Astrocyte (in vitro differentiated cells and primary cell): ENCODE measurements at places on chromosomes 4 and X. TPM values are rescaled to one million over a fixed set of nuclear protein-coding genes. Genes with fewer than 3 reads are reported as not detected.
A peak's percentile ranks its signal among the peaks of the same experiment; 100 is the strongest.

The NPY1R gene
- total RNA-seq = 1.1 TPM in 2 replicates

- no peaks in the 10 kb centered on the region for H3K36me3 ChIP-seq
- peak overlapping the region; percentile 38 for H3K27ac ChIP-seq
- peaks cover 6% of the 10 kb centered on the region for H3K4me1 ChIP-seq
- DNase-seq = peak; percentile 25
Measured at GRCh38 chr4:39699687-39700409, 1.9 kb downstream of the UBE2K start.

The P2RY4 gene
- 0.18 TPM in 1 of 2 replicates, not detected in the other for total RNA-seq

DNA sequence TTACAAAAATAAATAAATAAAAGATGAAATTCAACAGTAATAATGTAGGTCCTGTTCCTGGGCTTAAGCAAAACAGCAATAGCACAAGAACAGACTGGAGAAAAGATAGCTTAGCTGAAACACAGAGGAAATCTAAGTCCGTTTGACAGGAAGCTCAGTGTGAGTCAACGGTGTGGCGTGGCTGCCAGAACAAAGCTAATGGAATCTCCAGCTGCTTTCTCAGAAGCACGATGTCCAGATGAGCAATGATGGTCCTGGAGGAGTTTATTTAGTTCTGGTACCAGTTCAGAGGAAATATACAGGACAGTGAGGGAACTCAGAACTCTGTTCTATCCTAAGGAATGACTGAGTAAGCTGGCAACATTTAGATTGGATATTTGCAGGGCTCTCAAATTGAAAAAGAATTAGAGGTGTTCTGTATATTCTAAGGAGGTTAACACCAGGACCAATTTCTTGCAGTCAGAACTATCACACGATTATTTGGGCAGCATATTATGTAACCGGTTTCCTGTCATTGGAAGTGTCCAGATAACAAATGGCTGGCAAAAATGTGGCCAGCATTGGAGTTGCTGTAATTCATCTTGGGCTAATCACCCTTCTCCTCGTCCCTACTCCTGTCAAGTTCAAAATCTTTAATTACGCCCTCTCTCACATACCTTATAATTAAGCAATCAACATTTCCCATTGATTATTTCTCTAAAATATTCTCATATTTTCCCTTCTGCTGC lies 12.7 kb downstream of the GAB3 start:
- no peaks in the 10 kb centered on the region for H3K27me3 ChIP-seq
- H3K36me3 ChIP-seq = no peaks in the 10 kb centered on the region

- no peak overlapping the region for H3K27ac ChIP-seq
- DNase-seq = no peak
- no peaks in the 10 kb centered on the region for H3K36me3 ChIP-seq
- no peaks in the 10 kb centered on the region for H3K4me1 ChIP-seq
- no peak overlapping the region for H3K4me3 ChIP-seq
- no peaks in the 10 kb centered on the region for H3K27me3 ChIP-seq
Measured at GRCh38 chr4:80500613-80501012, 165.1 kb downstream of the CFAP299 start.

GRCh38 chrX:15607067-15607466 lies 6.3 kb upstream of the ACE2 start:
- no peak for DNase-seq
- H3K36me3 ChIP-seq = no peaks in the 10 kb centered on the region
- H3K4me3 ChIP-seq = no peak overlapping the region
- no peaks in the 10 kb centered on the region for H3K27me3 ChIP-seq
- H3K4me1 ChIP-seq = no peaks in the 10 kb centered on the region
- H3K27ac ChIP-seq = no peak overlapping the region

- H3K36me3 ChIP-seq = no peaks in the 10 kb centered on the region
- H3K27ac ChIP-seq = no peak overlapping the region
- no peak for DNase-seq
- H3K27me3 ChIP-seq = no peaks in the 10 kb centered on the region
- H3K4me3 ChIP-seq = no peak overlapping the region
- peaks cover 6% of the 10 kb centered on the region for H3K4me1 ChIP-seq
Measured at GRCh38 chr4:183094393-183095198, 4.5 kb upstream of the WWC2 start.

DNA sequence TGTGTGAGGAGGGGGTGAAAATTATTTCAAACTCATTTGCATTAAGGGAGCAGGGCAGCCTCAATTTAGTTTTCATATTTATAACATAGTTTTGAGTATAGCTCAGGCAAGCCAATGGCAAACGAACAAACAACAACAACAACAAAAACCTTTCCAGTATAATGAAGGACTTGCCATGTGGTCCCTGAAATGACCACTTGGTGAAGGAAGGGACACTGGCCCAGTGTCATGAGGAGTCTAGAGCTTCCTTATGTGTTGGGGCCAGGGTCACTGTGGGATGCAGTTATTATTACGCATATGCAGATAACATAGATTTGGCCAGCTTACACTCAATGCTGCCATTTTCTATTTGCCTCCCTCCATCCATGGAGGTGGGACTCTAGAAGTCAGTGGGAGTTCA lies 23.3 kb downstream of the NKX3-2 start:
- peaks cover 5% of the 10 kb centered on the region for H3K4me1 ChIP-seq
- no peak overlapping the region for H3K27ac ChIP-seq
- peaks cover 65% of the 10 kb centered on the region for H3K27me3 ChIP-seq
- H3K36me3 ChIP-seq = no peaks in the 10 kb centered on the region
- H3K4me3 ChIP-seq = no peak overlapping the region

DNA sequence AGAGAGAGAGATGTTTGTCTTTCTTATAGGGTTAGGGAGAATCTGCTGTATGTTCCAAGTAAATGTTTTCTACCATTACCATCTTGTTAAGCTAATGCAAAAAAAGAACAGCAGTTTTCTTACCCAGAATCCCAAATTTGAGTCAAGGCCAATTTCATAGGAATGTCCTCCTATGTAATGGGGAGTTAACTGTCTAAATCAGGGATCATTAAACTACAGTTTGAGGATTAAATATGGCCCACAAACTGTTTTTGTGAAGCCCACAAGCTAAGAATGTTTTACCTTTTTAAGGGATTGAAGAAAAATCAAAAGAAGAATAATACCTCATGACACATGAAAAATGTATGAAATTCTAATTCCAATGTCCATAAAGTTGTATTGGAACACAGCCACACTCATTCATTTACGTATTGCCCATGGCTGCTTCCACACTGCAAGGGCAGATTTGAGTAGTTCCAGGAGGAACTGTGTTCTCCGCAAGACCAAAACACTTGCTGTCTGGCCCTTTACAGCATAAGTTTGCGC lies 113.2 kb upstream of the SPRY1 start:
- DNase-seq = no peak
- no peak overlapping the region for H3K27ac ChIP-seq
- H3K4me3 ChIP-seq = no peak overlapping the region
- no peaks in the 10 kb centered on the region for H3K4me1 ChIP-seq
- H3K36me3 ChIP-seq = no peaks in the 10 kb centered on the region
